ENCODE measurements at places on chromosomes 3 and 15.

GRCh38 chr3:176798680-176799079 lies 398.6 kb downstream of the TBL1XR1 start:
- no peak for DNase-seq

- no peak for DNase-seq
Observed at GRCh38 chr3:70982284-70982683, 601.2 kb downstream of the FOXP1 start.

DNA sequence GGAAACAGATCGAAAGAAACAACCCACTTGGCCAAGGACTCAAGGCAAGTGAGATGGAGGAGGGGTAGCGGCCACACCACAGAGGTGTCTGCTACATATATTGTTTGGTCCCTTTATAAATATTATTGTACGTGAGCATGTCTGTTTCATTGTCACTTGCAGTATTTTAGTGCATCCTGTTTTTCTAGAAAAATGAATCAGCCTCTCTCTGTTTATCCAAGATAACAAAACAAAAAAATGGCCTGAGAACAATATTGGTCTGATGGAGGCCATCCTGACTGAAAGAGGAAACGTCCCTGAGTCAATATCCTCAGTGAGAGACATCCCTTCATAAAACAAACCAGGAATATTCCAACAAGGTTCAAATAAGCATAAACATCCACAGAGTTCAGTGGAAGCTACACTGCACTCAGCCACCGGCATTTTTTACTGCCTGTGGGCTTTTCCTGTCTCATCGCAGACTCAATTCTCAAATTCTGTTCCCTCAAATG lies 42.0 kb downstream of the WWTR1 start:
- no peak for DNase-seq

GRCh38 chr3:40719660-40720287 lies 195.0 kb downstream of the ZNF621 start:
- DNase-seq: no peak

- DNase-seq: no peak
Observed at GRCh38 chr3:169390741-169391305, 272.7 kb downstream of the MECOM start.

DNA sequence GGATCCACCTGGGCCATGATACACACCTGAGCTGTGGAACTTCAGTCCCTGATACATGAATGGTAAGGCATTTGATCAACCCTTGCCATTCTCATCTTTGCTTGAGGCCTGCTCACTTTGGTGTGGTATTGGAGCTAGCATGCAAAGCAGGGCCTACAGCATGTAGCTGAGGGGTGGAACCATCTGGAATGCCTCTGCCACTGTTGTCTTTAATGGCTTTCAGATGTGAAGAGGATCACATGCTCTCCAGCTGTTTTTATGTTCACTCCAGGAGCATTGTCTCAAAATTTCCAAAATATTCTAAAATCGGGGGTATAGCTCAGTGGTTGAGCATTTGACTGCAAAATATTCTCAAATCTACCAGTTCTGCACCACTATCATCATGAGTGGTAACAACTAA lies 64.4 kb upstream of the PHLDB2 start:
- no peak for DNase-seq

DNA sequence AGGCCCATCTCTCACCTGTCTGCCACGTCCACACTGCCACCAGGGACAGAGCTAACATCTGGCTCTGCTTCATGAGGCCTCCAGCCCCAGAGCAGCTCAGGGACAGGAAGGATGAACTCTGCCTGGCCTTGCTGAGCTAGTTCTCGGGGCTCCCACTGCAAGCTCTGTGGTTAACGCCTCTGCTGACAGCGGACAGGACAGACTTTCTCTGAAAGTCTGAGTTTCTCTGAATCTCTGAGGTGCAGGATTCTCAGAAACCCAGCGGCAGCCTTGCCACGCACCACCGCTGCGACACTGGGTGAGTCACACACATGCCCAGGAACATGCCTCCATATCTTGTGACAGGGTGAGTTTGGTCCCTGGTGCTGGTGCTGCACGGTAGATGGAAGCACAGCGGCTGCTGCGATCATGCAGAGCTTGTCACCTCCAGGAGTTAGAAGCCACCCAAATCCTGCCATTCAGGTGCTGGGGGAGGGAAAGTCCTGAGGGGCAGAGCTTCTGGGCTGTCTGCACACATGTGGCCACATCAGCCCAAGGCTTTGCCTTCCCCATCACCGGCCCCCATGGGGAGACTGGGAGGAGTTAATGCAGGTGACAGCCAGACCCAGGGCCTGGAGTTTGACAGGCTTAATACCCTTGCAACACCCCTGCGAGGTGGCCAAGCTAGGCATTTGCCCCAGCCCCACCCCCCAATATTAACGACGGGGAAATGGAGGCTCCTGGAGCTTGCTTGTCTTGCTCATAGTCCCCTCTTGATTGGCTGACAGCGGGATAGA lies 267.0 kb downstream of the PLCL2 start:
- DNase-seq: no peak

- DNase-seq: no peak
Observed at GRCh38 chr3:44969154-44969827, 6.7 kb downstream of the ZDHHC3 start.

- DNase-seq: no peak
Observed at GRCh38 chr3:143832433-143832832, 15.8 kb downstream of the SLC9A9 start.

- no peak for DNase-seq
Observed at GRCh38 chr3:68151359-68151758, 496.9 kb upstream of the SUCLG2 start.

DNA sequence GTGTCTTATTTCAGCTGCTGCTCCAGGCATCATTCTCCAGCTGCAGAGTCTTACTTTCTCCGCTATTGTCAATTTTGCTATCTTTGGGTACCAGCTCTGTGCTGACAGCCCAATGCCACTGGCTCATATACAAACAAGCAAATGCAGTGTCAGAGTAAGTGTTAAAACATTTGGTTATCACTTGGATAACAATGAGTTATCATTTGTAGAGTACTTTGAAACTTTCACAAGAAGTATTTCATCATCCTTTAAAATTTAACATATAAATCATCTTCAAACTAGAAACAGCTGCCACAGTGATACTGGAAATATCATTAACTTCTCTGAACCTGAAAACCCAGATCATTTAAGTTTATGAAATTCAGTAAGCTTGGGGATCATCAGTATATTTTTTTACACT lies 13.8 kb downstream of the TSPAN3 start:
- DNase-seq: no peak

DNA sequence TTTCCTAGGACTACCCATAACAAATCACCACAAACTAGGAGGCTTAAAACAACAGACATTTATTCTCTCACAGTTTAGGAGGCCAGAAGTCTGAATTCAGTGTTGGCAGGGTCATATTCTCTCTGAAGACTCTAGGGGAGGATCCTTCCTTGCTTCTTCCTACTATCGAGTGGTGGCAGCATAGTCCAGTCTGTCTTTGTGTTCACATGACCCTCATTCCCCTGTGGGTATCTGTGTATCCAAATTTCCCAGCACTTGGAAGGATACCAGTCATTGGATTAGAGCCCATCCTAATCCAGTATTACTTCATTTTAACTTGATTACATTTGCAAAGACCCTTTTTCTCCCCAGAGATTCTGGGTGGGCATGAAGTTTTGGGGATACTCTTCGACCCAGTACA lies 63.8 kb downstream of the GMPS start:
- DNase-seq: no peak

- no peak for DNase-seq
Observed at GRCh38 chr15:38208779-38209178, 43.9 kb upstream of the SPRED1 start.

GRCh38 chr3:106688464-106688863 lies 688.8 kb upstream of the CCDC54 start:
- peak; percentile 61 for DNase-seq

- DNase-seq: no peak
Observed at GRCh38 chr3:114310695-114311094, 16.9 kb downstream of the TIGIT start.

DNA sequence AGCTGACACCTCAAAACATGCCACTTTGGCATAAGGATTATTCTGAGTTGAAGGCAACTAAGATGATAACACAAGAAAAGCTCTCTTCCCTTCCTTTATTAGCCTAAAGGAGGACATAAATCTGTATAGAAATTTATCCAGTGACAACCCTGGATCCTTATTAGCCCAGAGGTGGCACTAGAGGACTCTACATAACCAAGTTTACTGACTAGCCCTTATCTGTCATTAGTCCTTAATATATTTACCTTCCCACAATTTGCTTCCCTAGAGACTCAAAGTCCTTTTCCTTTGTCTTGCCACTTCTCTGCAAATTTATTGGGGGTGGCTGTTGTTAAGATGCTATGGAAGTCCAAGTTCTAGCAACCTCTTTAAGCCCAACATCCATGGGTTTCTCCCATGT lies 26.7 kb downstream of the CEP70 start:
- DNase-seq: no peak

DNA sequence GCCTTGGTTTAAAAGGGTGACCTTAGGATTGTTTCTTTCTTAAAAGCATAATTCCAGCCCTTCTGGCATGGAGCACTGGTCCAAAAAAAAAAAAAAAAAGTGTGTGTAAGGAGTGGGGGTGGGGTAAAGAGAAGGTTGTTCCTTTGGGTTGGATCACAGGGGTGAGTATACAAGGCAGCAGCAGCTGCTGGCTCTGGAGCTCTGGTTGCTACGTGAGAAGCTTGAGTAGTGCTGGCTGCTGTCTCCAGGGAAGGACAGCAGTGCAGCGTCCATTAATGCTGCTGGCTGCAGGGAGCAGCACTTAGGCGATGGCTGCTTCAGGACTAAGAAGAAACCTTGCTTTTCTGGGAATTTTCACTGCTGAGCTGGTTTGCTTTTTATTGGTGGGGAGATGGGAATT lies 2.3 kb downstream of the SETD5 start:
- DNase-seq: peak; percentile 72

- DNase-seq: no peak
Observed at GRCh38 chr15:72199721-72200212, 2.2 kb upstream of the GRAMD2A start.

DNA sequence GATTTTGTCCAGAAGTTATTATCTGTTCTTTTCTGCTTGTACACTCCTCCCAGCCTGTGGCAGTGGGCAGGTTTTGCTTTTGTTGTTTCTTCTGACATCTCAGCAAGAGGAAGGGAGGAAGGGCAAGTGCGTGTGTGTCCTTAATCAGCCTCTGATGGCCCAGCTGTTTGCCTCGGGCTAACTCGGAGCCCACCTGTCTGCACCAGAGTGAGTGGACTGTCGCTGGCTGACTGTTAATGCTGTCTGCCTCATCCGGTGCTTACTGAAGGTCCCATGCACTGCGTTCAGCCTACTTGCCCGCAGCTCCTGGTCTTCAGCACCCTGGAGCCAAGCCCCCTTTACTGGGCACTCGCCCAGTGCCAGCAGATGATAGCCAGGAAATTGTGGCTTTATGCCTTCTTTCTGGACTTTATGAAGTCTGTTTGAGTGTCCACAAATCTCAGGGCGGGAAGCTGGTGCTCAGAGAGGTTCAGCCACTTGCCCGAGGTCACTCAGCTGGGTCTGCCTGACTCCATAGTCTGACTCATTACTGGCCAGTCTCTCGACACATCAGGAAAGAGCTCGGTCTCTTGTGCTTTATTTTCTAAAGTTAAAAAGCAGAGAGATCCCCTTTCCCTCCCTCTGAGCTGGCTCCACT lies 89.5 kb downstream of the CHRNA7 start:
- no peak for DNase-seq

DNA sequence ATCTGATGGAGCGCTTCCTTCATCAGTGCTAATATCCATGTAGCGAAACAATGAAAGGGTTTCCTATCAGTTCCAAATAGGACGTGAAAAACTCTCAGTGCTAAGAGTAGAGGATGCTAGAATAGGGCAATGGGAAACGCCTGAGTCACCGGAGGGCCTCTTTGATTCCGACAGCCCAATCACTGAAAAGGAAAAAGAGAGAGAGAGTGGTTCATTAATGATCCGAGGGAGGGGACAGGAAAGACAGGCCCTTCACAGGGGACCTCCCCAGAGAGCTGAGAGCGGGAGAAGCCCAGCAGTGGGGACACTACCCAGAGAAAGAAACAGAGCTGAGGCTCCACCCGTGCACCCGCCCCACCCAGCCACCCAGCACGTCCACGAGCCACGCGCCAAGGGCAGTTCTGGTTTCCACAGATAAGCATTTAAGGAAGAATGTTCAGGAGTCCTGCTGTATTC lies 76.9 kb downstream of the RPN1 start:
- no peak for DNase-seq

DNA sequence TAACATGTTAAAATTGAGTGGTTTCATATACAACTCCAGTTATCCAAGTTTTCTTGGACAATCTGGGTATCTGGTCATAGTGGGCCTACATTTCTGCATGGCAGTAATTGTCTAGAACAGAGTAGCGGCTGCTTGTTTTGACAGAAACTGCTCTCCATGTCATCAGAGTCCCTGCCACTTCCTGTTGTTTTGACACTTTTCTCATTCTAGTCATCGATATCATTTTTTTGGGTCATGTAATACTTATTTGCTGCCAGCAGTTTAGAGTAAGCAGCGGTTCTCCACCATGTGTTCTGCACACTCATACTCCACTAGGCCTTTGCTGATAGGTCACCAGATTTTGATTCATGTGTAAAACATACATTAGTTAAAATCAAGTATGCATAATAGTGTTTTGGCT lies 81.5 kb downstream of the SLC25A26 start:
- no peak for DNase-seq

DNA sequence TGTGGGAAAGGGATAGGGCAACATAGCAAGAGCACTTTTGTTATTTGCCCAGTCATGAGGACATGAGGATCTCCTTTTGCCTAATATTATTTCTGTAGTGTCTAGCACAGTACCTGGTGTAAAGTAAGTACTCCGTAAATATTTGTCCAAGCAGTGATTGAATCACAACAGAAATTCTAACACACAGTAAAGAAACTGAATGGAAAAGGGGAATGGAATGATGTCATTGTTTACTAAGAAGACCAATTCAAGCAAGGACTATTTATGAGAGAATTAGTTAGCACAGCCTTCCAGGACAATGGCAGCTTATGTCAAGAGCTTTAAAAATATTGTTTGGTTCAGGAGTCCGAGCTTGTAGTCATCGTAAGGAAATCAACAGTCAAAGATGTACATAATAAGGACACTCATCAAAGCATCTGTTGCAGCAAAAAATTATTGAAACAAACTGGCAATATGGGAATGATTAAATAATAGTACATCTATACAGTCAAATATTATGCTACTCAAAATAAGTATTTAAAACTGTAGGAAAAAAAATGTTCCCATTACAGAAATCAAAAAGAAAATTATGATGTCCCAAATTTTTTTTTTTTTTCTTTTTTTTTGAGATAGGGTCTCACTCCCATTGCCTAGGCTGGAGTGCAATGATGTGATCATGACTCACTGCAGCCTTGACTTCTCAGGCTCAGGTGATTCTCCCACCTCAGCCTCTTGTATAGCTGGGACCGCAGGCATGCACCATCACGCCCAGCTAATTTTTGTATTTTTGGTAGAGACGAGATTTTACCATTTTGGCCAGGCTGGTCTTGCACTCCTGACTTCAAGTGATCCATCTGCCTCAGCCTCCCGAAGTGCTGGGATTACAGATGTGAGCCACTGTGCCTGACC lies 17.9 kb downstream of the CAPN7 start:
- no peak for DNase-seq

DNA sequence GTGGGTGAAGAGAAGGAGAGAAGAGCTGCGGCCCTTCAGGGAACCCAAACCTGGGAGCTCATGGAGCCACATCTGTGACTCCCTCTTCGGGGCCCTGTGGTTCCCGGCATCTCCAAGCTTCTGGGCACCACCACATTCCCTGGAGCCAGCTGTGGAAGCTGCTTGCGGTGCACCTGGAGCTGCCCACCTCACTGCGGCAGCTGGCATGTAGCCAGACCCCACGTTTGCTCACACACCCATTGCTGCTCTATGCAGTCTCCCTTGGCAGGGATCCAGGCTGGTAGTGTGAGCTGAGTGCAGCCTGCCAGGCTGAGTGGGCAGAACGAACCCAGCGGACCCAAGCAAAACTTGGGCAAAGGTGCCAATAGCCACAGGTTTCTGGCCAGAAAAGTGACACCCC lies 16.8 kb upstream of the PLA2G4E start:
- DNase-seq: peak; percentile 95

All from RWPE2 (cell line).